ENCODE measurements at places on chromosomes 7 and 10.

DNA sequence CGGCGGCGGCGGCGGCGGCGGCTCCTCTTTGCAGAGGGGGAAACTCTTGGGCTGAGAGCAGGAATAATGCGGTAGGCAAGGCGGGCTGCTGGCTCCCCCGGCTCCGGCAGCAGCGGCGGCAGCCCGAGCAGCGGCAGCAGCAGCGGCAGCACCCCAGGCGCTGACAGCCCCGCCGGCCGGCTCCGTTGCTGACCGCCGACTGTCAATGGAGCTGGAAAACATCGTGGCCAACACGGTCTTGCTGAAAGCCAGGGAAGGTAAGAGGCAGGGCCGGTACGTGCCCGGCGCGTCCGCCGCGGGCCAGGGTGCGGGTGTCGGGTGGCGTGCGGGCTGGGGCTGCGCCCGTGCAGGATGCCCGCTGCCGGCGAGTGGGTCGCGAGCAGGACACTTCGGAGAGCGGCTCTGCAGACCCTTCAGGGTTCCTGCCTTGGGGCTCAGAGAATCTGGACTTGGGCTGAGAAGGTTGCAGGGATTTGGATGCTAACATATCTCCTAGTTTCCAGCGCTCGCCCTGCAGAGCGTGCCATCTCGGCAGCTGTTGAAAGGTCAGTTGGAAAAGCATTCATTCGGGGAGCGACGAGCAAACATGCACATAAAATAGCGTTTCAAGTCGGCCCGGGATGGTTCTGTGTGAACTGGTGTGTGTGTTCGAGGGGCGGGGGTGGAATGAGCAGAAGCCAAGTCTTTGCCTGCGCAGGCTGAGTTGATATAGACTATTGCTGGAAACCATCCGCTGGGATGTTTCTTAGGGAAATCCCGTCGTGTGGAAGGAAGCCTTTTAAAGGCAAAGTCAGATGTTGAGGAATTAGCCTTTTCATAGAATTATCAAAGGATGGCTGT lies 562 bp downstream of the GRK5 start:
- DNase-seq, result peak; percentile 56

DNA sequence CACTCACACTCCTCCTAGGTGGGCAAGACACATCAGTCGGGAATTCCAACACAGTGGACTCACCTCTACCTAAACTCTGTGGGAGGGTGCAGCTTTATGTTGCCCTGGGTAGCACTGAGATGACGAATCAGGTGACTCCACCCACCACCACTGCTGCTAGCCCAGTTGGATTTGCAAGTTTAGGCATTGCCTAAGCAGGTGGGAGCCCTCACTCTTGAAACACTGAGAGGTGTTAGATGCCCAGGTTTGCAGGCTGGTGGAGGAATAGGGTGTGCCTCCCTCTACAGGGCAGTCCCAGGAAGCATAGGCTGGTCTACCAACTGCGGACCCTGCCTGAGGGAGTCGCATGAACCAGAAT lies 708.9 kb downstream of the POM121L12 start:
- no peak for DNase-seq

GRCh38 chr7:77476871-77477270 lies 60.2 kb upstream of the PTPN12 start:
- no peak for DNase-seq

DNA sequence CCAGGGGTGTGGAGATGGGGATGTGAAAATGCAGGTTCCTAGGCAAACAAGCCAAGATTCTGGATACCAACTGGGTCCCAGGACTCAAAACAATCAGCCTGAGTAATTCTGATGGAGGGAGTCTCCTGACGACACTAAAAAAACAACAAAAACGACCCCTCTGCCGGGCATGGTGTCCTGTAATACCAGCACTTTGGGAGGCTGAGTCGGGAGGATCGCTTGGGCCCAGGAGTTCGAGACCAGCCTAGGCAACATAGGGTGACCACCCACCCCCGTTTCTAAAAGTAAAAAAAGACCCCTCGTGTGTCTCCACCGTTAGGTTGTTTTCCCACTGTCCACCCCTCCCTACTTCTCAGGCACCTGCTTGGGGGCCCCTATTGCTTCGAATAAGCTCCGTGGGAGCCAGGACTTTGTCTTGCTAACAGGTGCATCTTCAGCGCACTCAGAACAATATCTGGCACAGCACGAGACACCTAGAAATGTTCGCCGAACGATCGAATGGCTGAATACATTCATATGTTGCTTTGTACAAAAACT lies 743 bp upstream of the NRF1 start:
- no peak for DNase-seq

DNA sequence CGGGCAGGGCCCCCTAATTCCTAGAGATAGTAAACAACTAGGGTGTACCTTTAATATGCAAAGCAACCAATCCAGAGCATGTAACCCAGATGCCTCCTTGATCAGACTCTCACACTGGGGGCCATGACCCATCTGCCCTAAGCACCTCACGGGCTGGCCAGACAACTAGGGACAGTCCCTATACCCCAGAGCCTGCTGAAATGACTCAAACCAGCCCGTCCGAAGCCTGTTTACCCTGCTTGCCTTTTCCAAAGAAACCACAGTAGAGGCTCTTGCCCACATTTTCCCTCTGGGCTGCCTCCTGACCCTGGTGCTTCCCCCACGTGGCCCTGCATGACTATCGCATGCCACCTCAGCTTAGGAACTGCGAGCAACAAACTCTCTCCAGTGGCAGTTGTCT lies 46.2 kb downstream of the RGS10 start:
- DNase-seq, result no peak

GRCh38 chr7:74092964-74093471 lies 9.4 kb downstream of the LIMK1 start:
- no peak for DNase-seq

GRCh38 chr10:114175667-114176066 lies 1.7 kb upstream of the CCDC186 start:
- DNase-seq, result no peak

- DNase-seq, result no peak
Measured at GRCh38 chr10:23402856-23403255, 36.0 kb upstream of the OTUD1 start.

GRCh38 chr10:77415313-77415960 lies 222.2 kb downstream of the KCNMA1 start:
- peak; percentile 58 for DNase-seq

- DNase-seq, result peak; percentile 4
Measured at GRCh38 chr10:73017955-73018480, 63.4 kb upstream of the PLA2G12B start.

DNA sequence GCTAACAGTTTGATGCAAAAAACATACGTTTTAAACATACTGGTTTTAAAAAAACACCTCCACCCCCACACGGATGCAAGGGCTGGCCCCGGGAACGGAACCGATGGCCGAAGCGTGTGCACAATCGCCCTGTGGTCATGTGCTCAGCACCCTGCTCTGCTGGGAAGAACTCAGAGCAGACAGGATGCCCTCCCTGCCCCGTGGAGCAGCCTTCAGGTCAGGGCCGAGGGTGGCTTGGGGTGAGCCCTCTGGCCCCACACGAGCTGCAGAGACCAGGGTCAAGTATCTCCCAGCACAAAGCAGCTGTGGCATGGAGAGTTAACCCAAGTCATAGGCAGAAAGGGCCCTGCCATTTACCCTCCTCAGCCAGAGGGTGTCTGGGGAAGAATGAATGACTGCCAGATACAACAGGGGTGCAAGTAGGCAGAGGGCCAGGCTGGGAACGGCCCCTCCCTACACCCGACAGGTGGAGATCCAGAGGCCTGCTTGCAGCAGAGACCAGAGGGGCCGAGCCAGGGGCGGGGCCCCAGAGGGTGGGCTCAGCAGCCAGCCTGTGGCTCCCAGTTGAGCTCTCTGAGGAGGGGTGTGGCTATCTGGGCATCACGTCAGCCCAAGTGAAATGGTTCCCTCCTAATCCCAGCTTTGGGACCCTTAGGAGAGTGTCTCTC lies 56.8 kb downstream of the ZRANB1 start:
- no peak for DNase-seq

GRCh38 chr7:51027935-51028830 lies 245.5 kb upstream of the GRB10 start:
- no peak for DNase-seq

DNA sequence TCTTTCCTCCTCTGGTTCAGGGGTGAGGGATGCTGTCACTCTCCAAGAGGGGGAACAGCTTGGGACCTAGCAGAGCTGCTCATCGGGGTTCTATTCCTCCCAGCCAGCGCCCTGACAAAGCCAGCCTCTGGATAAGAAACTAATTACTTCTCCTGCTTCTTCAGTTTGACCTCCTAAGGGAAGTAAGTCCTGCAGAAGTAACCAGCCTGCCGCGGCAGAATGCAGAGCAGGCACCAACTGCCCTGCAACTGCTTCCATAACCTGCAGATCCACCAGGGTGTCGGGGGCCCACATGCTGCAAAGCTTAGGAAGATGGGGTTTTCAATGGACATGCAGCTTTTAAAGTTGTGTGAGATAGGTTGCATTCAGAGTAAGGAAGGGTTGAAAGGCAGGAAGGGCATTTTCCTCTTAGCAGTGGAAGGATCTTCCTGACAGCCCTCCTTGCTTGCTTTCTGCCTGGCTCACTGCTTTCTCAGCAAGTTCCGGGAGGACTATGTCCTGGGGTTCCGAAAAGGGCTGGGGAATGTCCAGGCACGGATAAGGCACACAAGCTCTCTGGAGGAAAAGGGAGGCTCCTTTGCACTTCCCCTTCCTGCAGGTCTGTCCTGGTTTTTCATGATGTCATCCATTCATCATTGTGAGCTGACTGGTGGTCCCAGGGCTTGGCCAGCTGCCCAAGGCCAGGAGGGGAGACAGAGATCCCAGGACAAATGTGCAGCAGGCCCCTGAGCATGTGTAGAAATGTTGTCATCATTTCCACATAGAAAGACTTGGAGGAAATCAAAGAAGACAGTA lies 24.3 kb upstream of the CALU start:
- DNase-seq, result no peak

- DNase-seq, result no peak
Measured at GRCh38 chr7:92841192-92841591, 4.8 kb upstream of the CDK6 start.

DNA sequence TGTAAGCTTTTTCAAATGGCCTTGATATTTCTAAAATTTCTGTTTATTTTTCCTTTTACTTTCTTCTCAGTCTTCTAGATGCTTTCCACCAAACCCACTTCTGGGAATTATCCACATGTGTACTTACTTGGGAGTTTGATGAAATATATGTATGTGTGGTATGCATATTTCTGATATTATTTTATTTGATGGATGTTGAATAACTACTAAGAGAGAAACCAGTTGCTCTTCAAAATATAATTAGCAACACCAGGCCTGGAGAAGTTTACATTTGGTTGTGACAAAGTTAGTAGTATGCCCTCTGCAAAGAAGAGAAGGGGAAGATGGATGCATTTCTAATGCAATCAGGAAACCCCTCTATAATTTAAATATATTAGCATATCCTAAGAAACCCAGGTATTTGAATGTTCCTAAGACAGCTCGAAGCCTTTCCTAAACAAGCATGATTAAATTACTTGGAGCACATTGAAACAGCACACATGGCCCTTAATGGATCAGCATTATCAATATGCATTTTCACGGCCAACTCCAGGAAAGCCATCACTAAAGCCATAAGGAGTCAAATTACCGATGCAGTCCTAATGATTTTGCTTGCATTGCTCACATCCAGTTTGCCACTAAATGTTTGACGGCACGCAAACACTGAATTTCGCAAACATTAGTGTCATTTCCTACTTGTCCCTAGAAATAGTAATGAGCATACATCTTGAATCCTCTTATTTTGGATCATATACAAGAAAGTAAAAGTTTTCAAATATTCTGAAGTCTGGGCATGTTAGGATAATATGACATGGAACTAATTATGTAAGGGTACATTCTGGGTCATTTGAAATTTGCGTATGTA lies 393.8 kb downstream of the EXOC4 start:
- no peak for DNase-seq

DNA sequence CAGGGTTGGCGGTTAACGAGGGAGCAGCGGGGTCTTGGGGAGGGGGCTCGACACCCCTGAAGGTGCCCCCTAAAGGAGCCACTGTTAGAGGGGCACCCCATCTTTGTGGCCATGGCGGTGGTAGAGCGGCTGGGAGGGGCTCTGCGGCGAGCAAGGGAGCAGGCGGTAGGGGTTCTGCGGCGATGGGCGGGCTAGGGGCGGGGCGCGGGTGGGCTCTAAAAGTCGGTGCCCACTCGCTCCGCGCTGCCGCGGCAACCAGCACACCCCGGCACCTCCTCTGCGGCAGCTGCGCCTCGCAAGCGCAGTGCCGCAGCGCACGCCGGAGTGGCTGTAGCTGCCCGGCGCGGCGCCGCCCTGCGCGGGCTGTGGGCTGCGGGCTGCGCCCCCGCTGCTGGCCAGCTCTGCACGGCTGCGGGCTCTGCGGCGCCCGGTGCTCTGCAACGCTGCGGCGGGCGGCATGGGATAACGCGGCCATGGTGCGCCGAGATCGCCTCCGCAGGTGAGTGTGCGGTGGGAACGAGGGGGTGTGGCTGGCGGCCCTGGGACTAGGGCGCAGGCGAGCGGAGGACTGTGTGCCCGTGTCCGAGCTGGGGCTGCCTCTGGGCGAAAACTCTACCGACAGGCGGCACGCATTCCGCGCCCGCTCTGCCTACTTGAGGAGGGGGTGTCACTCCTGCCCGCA lies at the start of gene MEST:
MEST (plus strand) TSS at position 245 of the 682 bp plus-strand sequence; CDS start at position 474, 229 bp downstream.
- DNase-seq, result peak; percentile 59

- no peak for DNase-seq
Measured at GRCh38 chr7:106063024-106063423, 49.1 kb downstream of the SYPL1 start.

- DNase-seq, result no peak
Measured at GRCh38 chr10:110150046-110150445, 57.4 kb upstream of the MXI1 start.

DNA sequence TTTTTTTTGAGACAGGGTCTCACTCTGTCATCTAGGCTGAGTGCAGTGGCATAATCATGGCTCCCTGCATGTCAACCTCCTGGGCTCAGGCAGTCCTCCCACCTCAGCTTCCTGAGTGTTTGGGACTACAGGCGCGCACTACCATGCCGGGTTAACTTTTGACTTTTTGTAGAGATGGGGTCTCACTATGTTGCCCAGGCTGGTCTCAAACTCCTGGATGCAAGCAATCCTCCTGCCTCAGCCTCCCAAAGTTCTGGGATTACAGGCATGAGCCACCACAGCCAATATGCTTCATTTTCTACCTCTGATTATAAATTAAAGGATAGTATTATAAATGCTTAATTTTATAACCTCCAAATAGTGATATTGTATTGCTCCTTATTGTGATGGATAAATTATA lies 121.3 kb downstream of the ADK start:
- no peak for DNase-seq

DNA sequence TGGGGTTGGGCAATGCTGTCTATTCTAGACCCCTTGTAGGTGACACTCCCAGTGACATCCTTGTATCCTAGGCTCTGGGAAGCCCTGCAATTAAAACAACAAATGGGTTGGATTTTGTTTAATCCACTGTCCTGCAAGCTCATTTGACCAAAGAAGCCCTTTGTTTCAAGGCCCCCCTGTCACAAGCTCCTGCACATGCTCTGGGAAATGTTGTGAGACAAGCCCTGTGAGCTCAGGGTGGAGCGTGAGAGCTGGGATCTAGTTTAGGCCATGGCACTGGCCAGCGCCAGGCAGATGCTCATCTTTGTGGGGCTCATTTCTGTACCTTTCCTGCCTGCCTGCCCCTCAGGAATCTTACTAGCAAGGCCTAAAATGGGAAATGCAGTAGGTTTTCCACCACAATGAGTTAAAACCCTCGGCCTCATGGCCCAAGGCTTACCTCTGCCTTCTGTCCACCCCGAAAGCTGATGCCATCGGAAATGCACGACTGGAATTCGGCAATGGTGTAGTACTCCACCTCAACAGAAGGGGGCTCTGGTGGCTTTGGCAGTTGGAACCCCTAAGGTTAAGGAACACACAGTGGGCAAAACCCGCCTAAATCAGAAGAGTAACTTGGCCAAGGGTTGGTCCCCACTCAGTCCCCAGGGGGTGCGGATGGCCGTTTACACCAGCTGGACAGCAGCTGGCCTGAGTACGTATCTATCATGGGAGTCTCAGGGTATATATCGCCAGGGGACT lies 112.0 kb downstream of the NEURL1 start:
- peak; percentile 46 for DNase-seq

GRCh38 chr7:35366167-35367155 lies 112.6 kb upstream of the TBX20 start:
- DNase-seq, result no peak
